ENCODE measurements at places on chromosomes 12 and 14.

GRCh38 chr12:46210873-46211439 lies 57.9 kb downstream of the SLC38A1 start:
- DNase-seq = no peak

GRCh38 chr14:102323102-102323501 lies 3.6 kb downstream of the ZNF839 start:
- DNase-seq = peak; percentile 31

- DNase-seq = no peak
Measured at GRCh38 chr12:96099421-96099820, 64.0 kb upstream of the LTA4H start.

DNA sequence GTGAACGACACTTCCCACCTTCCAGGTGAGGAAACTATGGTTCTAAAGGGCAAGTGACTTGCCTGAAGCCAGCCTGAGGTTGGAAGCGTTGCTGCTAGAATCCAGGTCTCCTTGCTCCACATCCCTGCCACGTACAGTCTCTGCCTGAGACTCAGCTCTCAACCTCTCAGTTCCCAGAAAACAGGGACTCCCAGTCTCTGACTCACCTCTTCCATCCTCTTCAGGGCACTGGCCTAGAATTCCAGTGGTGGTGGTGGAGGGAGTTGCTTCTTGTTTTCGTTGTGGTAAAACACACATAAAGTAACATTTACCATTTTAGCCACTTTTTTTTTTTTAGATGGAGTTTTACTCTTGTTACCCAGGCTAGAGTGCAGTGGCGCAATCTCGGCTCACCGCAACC lies 7.3 kb downstream of the GPR68 start:
- no peak for DNase-seq

DNA sequence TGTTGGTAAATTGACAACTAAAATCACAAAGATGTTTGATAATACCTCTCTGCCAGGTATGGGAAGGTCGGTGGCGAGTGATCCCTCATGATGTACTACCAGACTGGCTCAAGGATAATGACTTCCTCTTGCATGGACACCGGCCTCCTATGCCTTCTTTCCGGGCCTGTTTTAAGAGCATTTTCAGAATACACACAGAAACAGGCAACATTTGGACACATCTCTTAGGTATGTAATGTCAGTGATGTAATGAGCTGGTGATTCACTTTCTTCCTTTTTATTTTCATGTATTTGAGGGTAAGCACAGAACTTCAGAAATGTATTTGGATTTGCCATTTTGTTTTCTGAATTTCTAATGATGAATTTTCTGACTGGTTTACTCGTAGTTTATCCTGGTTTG lies 42.6 kb upstream of the LRTM2 start:
- no peak for DNase-seq

- no peak for DNase-seq
Measured at GRCh38 chr12:80794551-80794950, 77.8 kb downstream of the MYF5 start.

DNA sequence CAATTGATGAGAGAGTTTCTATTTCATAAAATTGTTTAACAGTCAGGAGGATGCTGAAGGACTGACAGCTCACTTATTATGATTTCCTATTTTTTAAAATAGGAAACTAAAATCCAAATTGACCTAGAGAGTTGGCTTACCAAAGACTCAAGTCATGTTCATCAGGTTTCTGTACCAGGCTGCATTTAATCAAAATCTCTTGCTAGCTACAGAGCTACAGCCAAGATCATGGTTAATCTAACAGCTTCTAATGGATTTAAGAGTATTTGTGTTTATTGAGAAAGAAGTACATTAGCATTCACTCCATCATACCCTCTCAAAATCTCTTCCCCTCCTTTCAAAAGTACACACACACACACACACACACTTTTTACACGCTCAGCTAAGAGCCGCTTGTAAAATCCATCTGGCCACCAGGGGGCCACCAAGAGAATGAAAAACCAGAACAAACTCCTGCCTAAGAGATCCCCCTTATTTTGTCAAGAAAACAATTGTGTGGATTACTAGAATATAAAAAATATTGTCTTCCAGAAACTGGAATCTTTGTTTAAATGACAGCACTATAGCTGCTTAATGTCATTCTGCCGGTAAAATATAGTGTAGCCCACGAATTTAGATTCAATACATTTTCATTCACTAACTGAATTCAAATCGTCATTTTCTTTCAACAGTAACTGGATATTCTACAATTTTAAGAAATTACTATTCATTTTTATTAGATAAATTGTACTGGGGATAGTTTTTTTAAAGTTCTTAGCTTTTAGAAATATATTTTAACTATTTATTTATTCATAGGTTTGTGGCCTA lies 334.0 kb downstream of the BTG1 start:
- peak; percentile 83 for DNase-seq

GRCh38 chr14:67423424-67423823 lies 11.5 kb upstream of the PLEK2 start:
- DNase-seq = no peak

GRCh38 chr12:108930155-108930554 lies 50.3 kb downstream of the DAO start:
- DNase-seq = no peak

GRCh38 chr12:116380108-116380507 lies 102.6 kb upstream of the MED13L start:
- no peak for DNase-seq

- no peak for DNase-seq
Measured at GRCh38 chr14:76958980-76959710, 69.4 kb downstream of the IRF2BPL start.

GRCh38 chr12:58416236-58416635 lies 474.9 kb downstream of the ATP23 start:
- no peak for DNase-seq

- no peak for DNase-seq
Measured at GRCh38 chr12:178829-179109, 35.2 kb downstream of the SLC6A12 start.

GRCh38 chr12:89949457-89950195 lies 241.0 kb upstream of the ATP2B1 start:
- peak; percentile 94 for DNase-seq

GRCh38 chr12:83016218-83016835 lies 329.6 kb downstream of the TMTC2 start:
- DNase-seq = no peak

- DNase-seq = no peak
Measured at GRCh38 chr12:47303995-47304560, 224.3 kb upstream of the AMIGO2 start.

GRCh38 chr12:116299665-116300328 lies 22.3 kb upstream of the MED13L start:
- no peak for DNase-seq

DNA sequence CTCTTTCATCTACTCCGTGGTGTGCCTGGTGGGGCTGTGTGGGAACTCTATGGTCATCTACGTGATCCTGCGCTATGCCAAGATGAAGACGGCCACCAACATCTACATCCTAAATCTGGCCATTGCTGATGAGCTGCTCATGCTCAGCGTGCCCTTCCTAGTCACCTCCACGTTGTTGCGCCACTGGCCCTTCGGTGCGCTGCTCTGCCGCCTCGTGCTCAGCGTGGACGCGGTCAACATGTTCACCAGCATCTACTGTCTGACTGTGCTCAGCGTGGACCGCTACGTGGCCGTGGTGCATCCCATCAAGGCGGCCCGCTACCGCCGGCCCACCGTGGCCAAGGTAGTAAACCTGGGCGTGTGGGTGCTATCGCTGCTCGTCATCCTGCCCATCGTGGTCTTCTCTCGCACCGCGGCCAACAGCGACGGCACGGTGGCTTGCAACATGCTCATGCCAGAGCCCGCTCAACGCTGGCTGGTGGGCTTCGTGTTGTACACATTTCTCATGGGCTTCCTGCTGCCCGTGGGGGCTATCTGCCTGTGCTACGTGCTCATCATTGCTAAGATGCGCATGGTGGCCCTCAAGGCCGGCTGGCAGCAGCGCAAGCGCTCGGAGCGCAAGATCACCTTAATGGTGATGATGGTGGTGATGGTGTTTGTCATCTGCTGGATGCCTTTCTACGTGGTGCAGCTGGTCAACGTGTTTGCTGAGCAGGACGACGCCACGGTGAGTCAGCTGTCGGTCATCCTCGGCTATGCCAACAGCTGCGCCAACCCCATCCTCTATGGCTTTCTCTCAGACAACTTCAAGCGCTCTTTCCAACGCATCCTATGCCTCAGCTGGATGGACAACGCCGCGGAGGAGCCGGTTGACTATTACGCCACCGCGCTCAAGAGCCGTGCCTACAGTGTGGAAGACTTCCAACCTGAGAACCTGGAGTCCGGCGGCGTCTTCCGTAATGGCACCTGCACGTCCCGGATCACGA lies 2.2 kb downstream of the SSTR1 start:
- no peak for DNase-seq

GRCh38 chr14:84770030-84770429 lies 759.9 kb upstream of the FLRT2 start:
- no peak for DNase-seq

DNA sequence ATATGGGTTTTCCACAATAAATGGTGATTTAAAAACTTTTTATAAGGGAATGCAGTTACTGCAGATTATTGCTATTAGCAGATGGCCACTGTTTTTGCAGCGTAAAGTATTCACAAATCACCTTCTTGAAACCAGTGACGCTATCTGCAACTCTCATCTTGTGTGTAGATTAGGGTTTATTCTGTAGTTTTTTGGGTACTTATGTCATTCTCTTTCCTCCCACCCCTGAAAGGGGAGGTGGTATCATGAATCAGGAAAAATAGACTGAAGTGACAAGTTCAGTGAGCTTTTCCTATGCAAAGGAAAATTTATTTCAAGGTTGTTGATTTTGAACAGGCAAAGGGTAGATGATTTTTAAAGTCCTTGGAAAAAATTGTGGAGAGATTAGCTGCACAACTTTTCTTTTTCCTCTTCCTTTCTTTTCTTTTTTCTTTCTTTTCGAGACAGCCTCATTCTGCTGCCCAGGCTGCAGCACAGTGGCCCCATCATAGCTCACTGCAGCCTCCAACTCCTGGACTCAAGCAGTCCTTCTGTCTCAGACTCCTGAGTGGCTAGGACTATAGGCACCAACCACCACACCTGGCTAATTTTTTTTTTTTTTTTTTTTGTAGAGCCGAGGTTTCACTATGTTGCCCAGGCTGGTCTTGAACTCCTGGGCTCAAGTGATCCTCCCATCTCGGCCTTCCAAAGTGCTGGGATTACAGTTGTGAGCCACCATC lies 1.6 kb downstream of the FRS2 start:
- DNase-seq = no peak

GRCh38 chr12:42372154-42372791 lies 46.3 kb downstream of the PPHLN1 start:
- peak; percentile 64 for DNase-seq

DNA sequence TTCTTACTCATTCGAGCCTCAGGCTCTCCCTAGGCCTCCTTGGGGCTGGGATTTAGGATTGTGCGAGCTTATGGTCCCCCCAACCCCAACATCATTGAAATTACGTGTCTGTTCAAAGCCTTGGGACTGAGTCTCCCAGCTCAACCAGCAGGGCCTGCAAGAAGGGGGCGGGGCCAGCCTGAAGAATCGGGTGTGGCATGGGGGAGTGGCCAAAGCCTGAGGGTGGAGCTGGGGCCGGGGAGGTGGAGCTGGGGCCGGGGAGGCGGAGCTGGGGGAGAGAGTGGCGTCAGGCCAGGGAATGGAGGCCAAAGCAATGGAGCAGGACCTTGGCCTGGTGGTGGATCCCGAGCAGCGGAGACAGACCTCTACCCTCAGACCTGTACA lies 24.3 kb upstream of the HSPB8 start:
- no peak for DNase-seq

- no peak for DNase-seq
Measured at GRCh38 chr12:77742631-77743030, 88.1 kb upstream of the NAV3 start.

DNA sequence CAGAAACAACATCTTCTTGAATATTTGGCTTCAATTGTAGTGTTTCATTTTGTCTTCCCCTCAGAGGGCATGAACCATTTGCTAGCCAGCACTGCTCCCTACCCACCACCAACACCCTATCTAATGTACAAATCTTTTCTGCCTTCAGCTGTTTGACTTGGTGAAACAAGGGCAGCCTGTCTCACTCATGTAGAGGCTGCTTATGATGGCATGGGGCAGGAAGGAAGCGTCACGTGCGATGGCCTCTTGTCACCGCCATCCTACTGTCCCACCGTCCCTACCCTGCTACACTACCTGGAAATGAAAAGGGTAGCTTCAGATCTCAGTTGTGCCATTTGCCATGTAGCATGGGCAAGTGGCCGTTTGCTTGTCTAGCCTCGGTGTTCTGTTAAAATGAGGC lies 29.9 kb upstream of the LRTM2 start:
- DNase-seq = no peak

DNA sequence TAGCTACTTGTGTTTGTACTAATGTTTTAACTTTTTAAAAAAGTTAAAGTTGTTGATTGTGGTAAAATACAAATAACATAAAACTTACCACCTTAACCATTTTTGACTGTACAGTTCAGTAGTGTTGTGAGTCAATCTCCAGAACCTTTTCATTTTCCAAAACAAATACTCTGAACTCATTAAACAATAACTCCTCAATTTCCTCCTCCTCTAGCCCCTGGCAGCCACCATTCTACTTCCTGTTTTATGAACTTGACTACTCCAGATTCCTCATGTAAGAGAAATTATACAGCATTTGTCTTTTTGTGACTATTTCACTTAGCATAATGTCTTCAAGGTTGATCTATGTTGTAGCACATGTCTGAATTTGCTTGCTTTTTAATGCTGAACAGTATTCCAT lies 299.1 kb upstream of the AMIGO2 start:
- no peak for DNase-seq

DNA sequence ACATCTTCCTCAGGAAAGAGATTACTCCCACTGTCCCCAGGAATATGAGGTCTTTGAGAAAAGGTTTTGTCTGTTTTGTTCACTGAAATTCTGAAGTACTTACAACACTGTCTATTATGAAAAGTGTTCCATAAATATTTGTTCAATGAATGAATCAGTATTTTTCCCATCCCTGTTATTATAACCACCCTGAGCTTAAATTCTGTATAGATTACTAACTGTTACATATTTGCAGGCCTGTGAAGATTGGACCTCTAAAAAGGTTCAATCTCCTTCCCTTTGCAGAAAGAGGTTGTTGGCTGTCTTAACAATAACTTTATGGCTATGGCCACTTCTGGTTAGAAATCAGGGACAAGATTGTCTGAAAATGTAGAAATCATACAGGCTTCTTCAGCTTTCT lies 174.5 kb upstream of the NPAS3 start:
- no peak for DNase-seq

GRCh38 chr12:76108356-76108755 lies 23.9 kb upstream of the NAP1L1 start:
- DNase-seq = no peak

DNA sequence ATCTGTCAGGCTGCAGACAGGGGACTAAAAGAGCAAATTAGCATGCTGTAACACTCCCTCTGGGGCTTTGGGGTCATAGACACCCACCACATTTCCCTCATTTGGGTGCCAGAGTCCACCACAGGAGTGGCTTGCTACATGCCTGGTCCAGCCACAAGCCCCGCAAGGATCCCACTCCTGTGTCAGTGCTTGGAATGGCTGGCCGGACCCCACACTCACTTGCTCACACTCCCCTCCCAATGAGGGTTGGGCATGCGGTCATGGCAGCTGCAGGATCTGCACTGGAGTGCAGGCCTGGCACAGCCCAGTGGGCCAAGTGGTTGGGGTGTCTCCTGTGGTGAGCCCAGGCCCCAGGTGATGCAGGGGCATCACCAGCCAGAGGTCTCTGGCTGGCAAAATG lies 59.9 kb downstream of the TSPAN19 start:
- no peak for DNase-seq
